CD4-positive, alpha-beta T cell treated with Interleukin-17A for 1 hour (primary cell): ENCODE measurements at places on chromosomes 3 and 15.

DNA sequence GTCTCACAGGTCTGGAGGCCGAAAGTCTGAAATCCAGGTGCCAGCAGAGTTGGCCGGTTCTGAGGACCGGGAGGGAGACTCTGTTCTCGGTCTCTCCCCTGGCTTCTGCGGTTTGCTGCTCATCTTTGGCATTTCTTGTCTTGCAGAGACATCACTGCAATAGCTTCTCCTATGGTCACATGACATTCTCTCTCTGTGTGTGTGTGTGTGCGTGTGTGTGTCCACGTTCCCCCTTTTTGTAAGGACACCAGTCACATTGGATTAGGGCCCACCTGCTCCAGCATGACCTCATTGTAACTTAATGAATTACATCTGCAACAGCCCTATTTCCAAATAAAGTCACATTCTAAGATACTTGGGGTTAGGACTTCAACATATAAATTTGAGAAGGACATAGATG lies 12.4 kb upstream of the ATP10A start:
- no peak for DNase-seq

DNA sequence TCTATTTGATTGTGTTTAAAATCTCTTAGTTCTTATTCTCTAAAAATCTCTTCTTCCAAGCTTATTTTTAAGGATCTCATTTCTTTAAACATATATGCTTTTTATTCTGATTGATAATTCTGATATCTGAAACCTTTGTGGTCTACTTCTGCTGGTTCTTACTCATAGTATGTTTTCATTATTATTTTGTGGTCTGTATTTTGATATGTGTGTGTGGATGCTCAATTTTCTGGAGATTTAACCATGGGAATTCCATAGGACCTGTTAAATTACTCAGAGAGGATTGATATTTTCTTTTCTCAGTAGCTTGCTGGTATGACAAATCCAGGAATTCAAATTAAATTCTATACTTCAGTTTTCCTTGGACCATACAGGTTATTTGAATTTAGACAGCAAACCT lies 14.7 kb upstream of the HHLA2 start:
- no peak for DNase-seq

DNA sequence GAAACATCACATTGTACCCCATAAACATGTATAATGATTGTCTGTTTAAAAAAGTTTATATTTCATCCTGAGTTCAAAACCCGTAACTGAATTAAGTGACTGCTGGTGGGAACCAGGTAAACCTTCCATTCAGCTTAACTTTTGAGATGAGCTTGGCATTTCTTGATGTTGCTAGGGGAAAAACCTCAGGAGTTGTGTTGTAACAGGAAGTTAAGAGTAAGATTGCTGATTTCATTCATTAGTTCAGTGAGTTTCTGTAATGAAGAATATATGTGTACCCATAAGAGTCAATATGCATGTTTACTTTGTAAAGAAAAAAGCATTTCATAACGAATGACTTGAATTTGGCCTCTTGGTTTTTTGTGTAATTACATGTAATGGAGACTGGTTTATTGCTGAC lies 32.5 kb downstream of the CTSH start:
- DNase-seq, result no peak

DNA sequence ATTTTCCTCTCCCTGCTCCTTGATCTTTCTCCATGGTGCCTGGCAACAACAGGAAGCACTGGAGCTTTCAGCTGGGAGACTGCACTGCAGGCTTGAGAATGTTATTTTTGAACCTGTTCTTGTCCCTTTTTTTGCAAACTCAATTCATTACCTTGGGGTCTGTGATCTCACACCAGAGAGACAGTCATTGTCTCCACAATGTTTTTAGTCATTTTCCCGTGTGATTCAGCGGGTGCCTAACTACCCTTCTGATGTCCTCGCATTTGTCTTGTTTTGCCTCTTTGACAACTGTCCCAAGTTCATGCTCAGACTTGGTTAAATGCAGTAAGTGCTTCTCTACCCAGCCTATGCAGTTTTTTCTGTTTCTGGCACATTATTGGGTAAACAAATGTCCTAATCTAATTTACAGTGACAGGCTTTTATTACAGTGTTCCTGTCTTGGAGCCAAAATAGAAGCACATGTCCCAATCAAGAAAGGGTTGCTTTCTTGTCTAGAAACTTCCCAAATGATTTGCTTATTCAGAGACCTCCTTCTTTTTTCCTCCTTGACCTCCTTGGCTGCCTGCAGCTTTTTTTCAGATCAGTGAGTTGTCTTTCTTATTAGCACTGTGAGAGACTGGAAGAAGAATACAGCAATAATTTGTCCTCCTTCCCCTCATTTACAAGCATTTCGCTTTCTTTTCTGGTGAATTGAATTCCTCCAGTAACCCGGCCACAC lies 162.4 kb downstream of the NSUN3 start:
- no peak for DNase-seq

DNA sequence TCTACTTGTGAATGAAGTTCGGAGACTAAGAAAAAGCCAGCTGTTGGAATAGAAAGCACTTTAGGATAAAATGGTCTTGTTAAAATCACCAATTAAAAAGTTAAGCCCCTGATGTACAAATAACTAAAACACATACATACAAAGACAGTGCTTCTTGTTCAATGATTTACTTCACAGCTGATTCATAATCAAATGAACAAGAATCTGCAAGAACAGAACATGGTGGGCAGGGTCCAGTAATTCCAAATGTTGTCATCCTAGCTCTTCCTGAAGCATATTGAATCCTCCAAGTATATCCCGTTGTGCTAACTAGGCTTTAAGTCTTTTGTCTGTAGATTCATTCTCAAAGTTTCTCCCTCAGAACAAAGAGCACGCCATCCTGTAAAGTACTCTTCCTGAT lies 24.5 kb downstream of the NIT2 start:
- DNase-seq, result no peak

- DNase-seq, result no peak
These were observed 30.1 kb downstream of the BDH1 start for GRCh38 chr3:197525706-197526105.

- DNase-seq, result no peak
These were observed 125.2 kb upstream of the CCNL1 start for GRCh38 chr3:157285141-157285540.

DNA sequence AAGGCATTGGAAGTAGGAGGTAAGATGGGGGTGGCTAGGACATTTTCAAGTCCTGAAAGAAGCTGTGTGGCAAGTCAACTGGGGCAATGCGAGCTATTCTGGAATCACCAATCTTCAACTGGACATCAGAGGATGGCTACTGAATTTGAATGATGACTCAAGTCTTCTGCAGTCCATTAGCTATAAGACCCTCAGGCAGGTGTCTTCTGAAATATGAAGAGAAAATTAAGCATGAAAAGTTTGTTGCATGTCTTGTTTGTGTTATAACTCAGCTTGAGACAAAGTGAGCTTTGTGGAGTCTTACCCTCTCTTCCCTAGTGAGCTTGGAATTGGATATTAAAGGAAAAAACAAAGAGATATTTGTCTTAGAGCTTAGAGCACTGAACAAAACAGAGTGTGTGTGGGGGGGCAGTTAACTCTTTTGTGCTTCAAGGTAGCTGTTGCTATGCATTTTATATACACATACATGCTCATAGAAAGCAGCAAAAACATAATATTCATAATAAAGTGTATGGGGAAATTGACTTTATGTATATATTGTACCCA lies 979.1 kb downstream of the MCTP2 start:
- DNase-seq, result no peak

DNA sequence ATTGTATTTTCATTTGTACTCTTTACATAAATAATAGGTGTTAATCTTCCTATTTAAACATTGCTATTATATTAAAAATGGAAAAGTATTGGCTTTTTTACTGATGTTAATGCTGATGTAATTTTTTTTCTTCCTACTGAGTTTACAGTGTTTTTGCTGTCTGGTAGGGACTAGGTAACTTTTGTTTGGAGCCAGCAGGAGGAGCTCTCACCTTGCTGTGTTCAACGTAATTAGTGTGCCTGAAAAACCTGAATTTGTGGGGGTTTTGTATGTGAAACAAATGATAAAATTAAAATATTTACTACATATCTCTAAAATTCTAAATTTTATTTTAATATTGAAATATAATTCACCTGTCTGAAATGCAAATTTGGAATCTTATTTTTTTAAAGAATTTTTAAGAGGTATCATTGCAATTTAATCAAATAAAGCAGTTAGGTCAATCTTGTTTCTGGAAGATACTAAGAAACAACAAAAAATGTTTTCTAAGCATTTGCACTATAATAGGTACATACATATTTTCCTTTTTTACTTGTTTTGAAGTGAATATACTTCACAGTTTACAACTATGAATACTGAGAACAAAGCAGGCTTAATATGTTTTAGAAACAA lies 48.8 kb downstream of the EPHA6 start:
- peak; percentile 4 for DNase-seq

- DNase-seq, result no peak
These were observed 21.2 kb downstream of the CADM2 start for GRCh38 chr3:84980011-84980410.

DNA sequence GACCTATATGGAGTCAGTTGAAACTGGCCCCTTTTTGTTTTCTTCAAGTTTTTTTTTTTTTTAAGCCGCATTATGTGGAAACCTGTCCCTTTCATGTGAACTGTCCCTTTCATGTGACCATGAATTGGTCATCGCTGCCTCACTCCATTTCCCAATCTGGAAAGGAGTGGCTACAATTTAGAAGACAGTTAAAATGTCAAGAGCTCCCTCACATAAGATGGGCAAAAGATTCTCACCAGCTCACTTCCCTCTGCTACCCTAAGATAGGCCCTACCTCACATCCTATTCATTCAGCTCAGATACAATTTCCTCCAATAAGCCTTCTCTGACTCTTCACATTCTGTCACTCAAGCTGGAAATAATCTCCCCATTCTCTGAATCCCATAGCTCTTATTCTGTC lies 111.3 kb upstream of the BCL6 start:
- no peak for DNase-seq

DNA sequence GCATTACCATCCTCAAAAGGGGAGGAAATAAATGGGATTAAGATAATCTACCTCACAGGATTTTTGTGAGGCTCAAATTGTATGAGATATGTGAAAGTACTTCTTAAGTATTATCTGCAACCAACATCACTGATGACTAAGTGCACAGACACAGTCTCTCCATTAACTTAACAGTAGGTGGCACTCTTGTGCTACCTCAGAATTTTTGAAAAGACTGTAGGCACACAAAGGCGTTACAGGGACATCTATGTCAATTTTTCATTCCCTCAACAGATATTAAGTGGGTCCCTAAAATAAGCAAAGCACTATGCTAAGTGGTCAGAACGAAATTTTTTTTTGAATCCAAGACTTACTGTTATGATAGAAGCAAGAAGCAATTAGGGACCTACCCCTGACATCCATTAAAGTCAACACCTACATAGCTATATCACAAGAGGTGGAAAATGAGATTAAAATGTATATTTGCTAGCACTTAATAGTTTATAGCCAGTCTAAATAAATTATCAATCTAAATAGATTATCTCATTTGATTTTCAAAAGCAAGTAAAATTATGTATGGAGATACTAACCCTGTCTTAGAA lies 52.9 kb downstream of the RYK start:
- peak; percentile 59 for DNase-seq

DNA sequence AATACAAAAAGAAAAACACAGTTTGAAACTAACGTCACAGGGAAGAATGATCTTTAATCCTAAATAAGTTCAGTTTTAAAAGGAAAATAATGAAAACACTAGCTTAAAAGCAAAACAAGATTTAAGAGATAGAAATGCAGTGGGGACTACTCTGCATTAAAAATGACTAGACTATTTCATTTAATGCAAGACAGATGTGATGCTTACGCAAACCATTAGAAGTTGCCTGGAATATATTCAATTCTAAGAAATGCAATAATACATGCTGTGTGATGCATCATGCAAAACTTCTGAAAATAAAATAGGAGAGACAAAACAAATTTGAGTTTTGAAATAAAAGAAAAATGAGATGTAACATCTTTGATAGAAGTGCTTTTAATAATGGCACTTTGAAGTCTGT lies 97.6 kb upstream of the STRIT1 start:
- DNase-seq, result no peak

GRCh38 chr3:119295816-119296726 lies 1.9 kb downstream of the ARHGAP31 start:
- peak; percentile 9 for DNase-seq

DNA sequence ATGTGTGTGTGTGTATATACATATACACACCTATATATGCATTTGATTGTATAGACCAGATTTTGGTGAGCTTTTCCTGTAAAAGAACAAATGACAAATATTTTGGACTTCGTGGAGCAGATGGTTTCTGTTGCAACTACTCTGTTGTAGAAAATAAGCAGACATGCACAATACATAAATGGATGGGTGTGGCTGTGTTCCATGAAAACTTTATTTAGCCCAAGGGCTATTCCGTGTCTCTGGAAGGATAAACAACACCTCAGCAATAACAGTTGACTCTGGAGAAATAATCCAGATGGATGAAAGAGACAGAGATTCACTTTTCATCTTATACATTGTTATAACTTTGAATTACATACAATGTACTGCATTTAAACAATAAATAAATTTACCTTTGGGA lies 441.4 kb downstream of the CNTN3 start:
- no peak for DNase-seq

- DNase-seq, result no peak
These were observed 360.9 kb upstream of the KCNH8 start for GRCh38 chr3:18787441-18787840.

- DNase-seq, result no peak
These were observed 70.4 kb upstream of the DLG1 start for GRCh38 chr3:197368821-197369220.

DNA sequence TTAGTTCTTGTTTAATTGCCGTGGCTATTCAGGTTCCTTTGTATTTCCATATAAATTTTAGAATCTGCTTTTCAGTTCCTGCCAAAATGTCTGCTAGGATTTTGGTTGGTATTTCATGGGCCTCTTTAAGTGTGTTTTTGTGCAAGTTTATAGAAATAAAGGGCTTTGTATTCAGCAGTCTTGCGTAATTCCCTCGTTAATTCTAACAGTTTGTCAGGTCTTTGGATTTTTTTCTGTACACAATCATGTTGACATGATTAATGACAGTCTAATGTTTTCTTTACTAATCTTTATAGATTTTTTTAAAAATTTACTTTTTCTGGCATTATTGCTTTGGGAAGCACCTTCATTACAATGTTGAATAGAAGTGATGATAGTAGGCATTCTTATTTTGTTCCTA lies 120.9 kb downstream of the NEK11 start:
- no peak for DNase-seq

- no peak for DNase-seq
These were observed 110.5 kb downstream of the MDFIC2 start for GRCh38 chr3:70201975-70202374.

GRCh38 chr3:104145164-104145563 lies 1221.5 kb upstream of the ALCAM start:
- no peak for DNase-seq

GRCh38 chr15:64699751-64700388 lies 75.5 kb downstream of the RBPMS2 start:
- DNase-seq, result no peak

DNA sequence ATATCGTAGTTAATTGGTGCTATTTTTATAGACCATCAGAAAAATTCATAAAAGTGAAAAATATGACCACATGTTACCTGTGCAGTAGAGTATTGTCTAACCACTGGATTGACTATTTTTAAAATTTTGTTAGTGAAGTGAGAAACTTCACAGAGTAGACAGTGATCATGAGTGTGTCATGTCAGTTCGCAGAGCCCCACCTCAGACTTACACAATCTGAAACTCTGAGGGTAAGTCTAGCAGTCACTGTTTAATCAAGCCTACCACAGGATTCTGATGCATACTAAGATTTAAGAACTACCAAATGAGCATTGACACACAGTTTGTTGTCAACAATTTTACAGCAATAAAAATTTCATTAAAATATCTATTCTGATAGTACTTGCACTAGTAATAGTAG lies 552.9 kb upstream of the SUCLG2 start:
- DNase-seq, result no peak
